ENCODE measurements at places on chromosomes 16 and 17.

- peak; percentile 78 for DNase-seq
Observed at GRCh38 chr16:16120382-16121184, 102.7 kb downstream of the ABCC6 start.

- DNase-seq = no peak
Observed at GRCh38 chr16:61195006-61195405, 841.2 kb downstream of the CDH8 start.

- DNase-seq = peak; percentile 50
Observed at GRCh38 chr17:82565551-82565950, 46.0 kb downstream of the FOXK2 start.

DNA sequence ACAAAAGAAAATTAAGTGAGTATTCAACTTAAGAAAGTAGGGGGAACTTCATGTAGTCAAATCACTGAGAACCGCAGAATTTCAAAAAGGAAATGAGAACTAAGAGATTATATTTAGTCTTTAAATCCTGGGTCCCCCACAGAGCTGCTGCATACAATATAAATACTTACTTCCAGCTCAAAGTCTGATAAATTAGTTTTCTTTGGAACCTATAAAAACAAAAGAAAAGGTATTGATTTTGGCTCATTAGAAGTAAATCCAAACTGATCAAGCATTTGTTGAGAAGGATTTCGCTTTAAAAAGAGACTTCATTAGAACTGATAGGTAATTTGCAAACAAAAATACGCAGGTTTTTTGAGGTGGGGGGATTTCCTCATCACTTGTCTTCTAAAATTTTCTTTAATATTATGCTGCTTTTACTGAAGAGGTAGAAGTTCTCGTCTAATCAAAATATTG, 21.9 kb downstream of the PARN start:
- DNase-seq = no peak

GRCh38 chr16:81140930-81141780, 45.0 kb upstream of the GCSH start:
- DNase-seq = no peak

GRCh38 chr17:35372846-35373533, 431 bp downstream of the SLFN11 start:
- no peak for DNase-seq

GRCh38 chr17:11356371-11356770, 115.4 kb downstream of the SHISA6 start:
- no peak for DNase-seq

DNA sequence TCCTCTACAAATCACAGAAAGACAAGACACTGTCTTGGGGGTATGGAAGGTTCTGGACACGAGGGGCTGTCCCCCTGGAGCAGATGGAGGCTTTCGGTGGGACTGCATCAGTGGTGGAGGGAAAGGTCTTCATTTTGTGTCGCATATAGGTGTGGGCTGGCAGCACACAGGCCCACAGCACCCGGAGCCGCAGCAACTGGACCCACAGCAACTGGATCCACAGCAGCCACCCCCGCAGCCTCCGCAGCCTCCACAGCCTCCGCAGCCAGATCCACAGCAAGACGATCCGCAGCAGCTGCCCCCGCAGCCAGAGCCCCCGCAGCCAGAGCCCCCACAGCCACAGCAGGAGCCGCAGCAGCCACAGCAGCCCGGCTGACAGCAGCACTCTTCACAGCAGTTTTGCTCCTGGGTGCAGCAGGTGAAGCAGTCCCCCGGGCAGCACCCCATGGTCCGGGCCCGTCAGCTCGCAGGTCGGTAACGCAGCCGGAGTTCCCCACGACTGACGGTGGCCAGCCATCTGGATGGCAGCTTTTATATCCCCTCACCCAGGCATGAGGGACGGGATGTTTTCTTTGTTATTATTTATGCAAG, at the start of gene KRTAP17-1:
KRTAP17-1 (minus strand) TSS at position 507 of the 591 bp plus-strand sequence; CDS start at position 447, 60 bp downstream.
- no peak for DNase-seq

DNA sequence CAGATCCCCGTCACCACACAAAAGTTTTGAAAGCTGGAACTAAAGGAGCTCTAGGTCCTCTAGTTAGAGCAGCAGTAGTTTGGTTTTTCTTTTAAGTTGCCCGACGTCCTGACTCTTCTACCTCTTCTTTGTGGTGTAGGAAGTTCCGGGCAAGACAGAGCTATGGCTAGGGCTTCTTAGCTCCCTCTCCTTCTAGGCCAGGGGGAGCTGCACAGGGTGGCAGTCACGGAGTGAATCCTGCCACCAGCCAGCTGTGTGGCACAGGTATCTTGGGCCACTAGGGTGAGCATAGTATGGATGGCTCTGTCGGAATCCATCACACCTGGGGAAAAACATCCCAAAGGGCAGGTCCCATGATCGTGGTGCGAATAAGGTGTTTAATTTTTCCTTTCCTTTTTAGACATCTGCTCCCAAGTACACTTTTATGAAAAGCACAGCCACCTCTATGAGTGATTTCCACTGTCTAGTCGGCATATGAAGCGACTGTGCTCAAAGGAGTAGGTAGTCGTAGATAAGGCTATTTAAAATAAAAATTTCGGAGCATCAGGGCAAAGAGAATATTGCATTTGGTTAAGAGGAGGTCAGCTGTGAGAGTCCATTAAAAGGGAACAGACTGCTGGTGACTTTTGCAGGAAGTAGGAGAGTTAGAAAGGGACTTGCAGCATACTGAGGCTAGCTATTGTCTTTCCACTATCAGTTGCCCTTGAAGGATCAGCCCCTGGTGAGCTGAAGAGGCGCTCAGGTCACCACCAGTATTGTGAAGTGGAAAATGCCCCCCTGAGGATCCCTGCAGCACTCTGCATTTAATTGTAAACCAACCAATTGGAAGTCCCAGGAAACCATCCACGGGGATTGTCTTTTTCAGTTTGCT, 2.1 kb downstream of the PRKCA start:
- DNase-seq = no peak

DNA sequence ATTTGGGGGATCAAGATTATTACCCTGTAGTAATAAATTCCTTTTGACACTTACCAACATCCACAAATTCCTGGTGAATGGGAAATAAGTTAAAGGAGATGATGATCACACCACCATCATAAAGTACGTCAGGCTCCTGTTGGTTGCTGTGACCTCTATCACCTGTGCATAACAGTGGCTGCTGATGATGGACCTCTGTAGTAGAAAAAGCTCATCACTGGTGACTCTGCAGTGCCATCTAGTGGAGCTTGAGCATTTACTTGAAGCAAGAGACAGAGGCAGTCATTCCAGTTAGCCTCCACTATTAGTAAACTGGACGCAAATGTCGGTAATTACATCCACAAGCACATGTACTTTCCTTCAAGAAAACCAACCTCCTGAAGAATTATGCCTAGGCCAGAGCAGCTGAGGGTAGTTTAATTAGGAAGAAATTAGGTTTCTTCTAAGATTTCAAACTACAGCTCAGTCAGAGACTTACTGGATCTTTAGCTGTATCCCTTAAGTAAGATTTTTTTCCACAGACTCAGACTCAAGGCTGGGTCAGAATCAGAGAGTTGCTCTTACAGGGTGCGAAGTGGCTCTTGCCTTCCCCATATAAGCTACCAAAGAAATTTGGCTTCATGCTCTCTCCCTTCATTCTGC, 39.3 kb downstream of the CYB561 start:
- DNase-seq = peak; percentile 94

- DNase-seq = no peak
Observed at GRCh38 chr17:9824797-9825338, 856 bp upstream of the GLP2R start.

DNA sequence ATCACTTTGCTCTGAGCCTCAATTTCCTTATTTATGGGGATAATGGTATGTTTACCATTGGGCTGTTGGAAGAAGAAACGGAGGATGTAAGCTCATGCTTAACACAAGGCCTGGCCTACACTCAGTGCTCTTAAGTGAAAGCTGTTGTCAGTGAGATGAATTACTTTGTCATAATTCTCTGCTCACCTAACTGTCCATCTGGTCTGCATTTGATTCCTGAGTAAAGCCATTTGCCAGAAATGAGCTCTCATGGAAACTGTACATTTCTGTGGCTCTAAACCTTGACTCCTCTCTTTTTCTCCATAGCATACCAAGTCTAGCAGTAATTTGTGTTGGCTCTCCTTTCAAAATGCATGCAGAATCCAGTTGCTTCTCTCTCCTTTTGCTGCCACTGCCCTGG, 445.7 kb downstream of the UTP18 start:
- no peak for DNase-seq

- DNase-seq = no peak
Observed at GRCh38 chr17:76095943-76096342, 7.6 kb downstream of the EXOC7 start.

DNA sequence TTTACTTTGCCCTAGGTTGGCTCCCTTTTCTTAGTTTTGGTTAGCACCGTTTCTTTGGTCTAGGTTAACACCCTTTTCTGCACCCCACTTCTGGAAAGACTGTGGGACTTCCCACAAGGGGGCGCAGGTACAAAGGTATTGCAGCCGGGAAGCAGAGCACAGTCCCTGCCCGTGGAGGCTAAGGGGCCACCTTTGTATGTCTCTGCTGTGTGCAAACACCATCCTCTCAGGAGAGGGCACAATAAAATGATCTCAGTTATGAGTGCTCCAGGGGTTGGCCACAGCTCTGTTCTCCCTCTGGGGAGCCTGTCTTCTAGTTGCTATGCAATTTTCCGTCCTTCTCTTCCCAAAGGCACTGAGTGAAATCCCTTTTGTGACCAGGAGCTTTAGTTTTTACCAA, 28.4 kb upstream of the TMC5 start:
- no peak for DNase-seq

DNA sequence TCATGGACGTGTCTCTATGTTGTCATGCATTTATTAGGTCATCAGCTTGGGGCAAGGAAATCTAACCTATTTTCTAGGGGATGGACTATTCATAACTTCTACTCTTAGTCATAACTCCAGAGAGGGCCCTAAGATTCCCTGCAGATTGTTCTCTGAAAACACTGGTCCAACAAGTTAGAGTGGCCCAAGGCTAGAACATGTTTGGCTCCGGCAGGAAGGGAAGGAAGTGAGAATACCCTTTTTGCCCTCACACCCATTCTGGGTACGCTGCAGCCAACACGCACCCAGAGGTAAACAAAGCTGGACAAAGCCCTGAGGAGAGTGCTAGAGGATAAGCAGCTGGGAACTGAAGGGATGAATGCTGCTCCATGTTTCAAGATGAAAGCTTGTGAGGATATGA, 9.9 kb downstream of the C16orf86 start:
- DNase-seq = no peak

GRCh38 chr17:66398059-66398458, 95.6 kb downstream of the PRKCA start:
- DNase-seq = no peak

DNA sequence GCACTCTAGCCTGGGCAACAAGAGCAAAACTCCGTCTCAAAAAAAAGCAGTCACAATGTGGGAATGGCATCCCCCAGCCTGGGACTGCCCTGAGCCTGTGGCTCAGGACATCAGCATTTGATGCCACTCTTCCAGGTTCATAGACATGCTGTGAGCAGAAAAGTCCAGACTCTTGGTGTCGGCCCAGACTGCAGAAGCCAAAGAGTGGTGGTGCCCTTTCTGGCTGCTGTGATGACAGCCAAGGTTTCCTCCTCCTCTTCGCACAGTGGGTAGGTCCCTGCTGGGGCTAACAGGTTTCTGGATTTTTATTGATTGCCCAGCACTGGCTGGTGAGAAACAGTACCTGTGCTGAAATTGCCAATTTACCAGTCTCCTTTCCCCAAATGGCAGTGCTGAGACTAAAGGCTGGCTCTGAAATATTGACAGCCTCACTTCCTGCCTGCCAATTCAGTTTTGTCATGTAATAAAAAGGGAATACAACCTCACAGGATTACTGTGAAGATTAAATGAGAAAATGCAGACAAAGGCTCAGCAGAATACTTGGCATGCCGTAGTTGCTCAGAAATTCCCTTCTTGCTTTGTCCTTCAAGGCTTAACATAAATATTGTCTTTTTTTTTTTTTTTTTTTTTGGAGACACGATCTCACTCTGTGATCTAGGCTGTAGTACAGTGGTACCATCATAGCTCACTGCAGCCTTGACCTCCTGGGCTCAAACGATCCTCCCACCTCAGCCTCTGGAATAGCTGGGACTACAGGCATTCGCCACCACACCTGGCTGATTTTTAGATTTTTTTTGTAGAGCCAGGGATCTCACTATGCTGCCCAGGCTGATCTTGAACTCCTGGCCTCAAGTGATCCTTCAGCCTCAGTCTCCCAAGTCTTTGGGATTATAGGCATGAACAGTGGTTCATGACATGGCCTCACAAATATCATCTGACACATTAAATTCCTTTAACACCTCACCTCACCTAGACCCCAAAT, 15.5 kb upstream of the UBE2G1 start:
- no peak for DNase-seq

DNA sequence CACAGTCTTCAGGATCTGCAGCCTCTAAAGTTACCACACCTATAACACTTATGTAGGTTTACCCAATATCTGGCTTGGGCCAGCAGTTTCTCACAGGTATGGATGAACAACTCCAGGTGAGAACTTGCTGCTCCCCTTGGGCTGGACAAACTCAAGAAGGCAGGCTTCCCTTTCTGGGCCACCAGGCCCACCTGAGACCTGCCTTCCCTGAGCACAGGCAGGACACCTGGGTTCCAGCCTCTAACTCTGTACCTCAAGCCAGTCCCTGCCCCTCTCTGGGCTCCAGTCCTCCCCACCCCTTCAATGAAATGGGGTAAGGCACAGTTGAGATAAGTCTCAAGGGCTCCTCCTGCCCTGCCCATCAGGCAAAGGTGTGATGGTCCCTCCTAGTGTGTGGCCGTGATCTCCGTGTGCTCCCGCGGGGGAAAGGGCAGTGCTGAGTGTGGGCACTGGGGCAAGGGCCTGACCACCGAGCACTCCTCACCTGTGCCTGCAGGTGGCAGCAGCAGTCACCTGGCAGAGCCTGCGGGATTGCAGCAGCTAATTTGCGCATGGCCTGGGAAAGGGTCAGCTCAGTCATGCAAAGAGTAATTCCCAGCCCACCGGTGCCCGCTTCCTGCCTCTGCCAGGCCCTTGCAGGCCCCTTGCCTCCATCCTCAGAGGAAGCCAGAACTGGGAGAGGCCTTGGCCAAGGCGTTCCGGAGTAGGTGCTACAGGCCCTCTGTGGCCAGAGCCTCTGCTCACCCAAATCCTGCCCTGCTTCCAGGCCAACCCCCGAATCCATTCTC, 28.2 kb upstream of the ADGRG1 start:
- no peak for DNase-seq

DNA sequence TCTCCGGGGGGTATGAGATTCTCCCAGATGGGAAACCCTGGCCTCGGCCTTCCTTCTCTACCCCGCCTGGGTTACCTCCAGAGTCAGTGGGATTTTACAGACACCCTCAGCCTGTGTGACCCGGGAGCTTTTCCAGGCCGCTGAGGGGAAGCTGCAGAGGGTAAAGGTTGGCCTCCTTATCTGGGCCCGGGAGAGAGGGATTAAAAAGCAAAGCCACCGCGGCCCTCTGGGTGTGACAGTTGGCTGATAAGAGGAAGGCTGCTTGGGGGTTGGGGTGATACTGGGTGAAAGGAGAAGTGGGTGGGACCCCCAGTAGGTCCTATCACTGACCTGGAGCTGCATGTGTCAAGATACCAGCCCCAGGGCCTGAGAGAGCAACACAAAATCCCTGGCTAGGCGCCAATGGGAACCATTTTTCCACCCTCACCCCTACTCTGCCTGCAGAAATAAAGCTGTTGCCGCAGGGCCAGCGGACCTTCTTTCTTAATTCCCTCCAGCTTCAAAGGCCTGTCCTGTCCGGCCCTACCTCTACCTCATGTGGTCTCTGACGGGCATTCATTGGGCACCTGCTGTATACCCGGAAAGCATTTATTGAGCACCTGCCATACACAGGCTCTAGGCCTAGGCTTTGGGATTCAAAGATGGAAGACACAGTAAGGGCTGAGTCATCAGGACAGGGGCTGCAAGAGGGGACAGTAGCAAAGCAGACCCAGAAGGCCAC, 77.6 kb upstream of the GSE1 start:
- no peak for DNase-seq
